ENCODE measurements at places on chromosomes 4 and X.

DNA sequence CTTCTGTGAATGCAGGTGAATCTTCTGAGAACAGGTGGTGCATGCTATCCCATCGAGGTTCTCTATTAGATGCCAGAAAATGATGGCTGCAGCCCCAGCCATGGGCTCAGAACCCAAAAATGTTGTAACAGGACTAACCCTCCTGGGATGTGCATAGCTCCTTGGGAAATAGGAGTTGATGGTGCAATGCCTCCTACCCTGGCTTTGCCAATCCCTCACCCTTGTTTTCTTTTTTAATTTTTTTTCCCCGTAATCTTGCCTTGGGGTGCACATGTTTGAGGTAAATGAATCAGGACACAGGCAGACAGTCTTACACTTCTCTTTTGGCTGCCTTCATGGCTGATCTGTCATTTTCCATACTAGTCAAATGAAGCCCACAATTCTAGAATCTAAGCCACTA lies 96.6 kb downstream of the KIT start:
- no peak for DNase-seq

DNA sequence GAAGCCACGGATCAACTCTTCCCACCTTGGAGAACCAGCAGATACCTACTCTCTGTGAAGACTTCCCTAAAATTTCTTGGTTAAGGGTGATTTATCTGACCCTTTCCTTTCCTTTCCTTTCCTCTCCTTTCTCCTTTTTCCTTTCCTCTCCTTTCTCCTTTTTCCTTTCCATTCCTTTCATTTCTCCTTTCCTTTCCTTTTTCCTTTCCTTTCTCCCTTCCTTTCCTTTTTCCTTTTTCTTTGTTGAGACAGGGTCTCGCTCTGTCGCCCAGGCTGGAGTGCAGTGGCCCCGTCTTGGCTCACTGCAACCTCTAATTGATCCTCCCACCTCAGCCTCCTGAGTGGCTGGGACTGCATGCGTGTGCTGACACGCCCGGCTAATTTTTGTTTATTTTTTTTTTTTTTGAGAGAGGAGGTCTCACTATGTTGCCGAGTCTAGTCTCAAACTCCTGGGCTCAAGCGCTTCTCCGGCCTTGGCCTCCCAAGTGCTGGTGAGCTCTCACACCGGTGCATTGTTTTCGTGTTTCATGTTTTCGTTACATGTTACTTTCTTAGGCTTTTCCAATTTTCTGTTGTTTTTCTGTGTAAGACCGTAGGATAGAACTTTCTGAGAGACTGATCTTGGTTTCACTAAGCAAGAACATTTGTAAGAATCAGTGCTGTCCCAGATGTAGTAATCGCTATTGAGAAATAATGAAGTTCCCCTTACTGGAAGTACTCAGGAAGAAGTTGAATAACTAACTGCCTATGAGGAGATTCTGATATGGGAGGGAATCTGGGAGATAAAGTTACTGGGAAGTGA lies 2.0 kb downstream of the TMEM165 start:
- no peak for DNase-seq

- DNase-seq, result no peak
These were observed 312.8 kb upstream of the SMIM31 start for GRCh38 chr4:164441109-164441508.

GRCh38 chr4:139184129-139184528 lies 7.1 kb upstream of the ELF2 start:
- no peak for DNase-seq

DNA sequence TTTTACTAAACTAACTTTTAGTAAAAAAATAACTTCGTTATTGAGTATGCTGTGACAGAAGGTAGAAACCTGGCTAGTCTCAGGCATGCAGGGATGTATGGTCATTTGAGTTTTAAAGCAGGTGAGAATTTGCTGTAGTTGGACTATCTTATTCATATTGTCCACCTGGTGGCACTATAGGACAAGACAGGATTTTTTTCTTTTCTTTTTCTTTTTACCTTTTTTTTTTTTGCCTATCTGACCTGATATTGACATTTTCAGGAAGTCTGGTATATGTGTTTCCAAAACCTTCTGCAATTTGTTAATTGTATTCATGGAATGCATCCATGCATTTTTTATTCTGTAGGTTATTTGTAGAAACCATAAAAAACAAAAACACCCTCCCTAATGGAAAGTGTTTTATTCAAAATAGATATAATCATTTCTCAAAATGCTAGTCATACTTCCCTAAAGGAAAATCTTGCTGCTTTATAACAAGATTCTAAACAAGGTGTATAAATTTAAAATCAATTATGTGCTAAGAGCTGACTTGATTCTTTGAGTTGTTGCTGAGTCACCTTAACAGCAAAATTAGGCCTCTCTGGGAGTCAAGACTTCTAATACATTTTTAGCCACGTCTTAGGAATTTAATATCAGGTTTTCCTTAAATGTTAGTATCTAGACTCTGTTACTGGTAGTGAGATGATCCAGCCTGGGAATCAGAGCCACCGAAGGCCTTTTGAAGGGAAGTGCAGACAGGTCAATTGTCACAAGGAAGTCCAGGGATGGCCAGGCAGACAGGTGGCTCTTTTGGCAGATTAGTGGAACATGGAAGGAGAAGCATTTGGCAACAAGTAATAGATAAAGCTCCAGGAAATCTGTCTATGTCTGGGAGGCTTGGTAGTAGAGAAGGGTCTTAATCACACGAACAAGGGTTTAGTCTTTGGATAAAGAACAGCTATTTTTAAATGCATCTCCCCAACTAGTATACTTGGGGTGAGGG lies 201.3 kb upstream of the GNPDA2 start:
- peak; percentile 18 for DNase-seq

DNA sequence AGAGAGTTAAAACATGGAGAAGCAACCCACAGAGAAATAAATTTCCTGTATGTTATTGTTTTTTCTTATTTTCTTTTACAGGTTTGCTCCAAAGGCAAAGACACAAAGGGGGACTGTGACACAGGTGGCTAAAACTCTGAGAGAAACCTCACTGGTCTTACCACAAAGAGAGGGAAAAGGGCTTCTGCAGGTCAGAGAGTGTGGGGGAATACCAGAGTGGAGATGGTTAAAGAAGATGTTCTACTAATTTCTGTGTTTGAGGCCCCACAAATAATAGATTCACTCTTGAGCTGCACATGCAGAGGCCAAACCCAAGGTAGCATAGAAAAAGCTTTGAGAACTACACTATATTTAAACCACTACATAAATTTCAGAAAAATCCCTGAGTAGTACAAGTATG lies 151.3 kb downstream of the GABRA3 start:
- no peak for DNase-seq

DNA sequence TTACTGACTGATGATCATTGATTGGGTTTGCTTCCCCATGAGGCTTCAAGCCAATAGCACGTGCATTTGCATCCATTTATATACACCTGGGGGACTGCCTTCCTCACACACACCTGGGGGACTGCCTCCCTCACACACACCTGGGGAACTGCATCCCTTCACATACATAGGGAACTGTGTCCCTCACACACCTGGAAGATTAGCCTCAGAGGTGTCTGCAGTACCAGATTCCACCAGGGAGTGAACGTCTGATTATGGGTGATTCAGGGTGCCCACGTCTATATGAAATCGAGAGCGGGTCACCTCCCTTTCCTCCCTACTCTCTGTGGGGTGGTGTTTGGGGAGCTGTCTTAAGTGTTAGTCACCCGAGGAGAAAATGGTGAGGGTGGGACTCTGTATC lies 16.9 kb downstream of the CD99 start:
- no peak for DNase-seq

- DNase-seq, result no peak
These were observed 29.6 kb downstream of the CXCL13 start for GRCh38 chr4:77635246-77635645.

DNA sequence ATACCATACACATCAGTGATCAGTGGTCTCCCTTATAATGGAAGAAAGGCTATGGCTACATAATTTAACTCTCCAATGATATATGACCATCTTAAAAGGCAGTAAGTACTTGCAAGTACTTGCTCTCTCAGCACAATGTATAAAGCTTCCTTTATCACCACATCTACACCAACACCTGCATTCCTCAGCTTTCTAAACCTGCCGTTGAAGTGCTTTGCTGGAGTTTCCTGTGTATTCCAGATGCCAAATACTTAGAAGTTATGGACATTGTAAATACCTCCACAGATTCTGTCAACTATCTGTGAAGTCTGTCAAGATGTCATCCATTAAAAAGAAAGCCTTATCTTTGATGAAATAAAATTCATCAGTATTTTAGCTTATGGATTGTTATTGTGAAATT lies 335.0 kb upstream of the GALNTL6 start:
- no peak for DNase-seq

- no peak for DNase-seq
These were observed 819.3 kb downstream of the PCDH7 start for GRCh38 chr4:31539284-31540069.

GRCh38 chrX:4944767-4945166 lies 1231.3 kb upstream of the PRKX start:
- DNase-seq, result no peak

GRCh38 chr4:1327526-1328266 lies 19.3 kb upstream of the UVSSA start:
- no peak for DNase-seq

- no peak for DNase-seq
These were observed 368.7 kb downstream of the BCOR start for GRCh38 chrX:39728852-39729598.

DNA sequence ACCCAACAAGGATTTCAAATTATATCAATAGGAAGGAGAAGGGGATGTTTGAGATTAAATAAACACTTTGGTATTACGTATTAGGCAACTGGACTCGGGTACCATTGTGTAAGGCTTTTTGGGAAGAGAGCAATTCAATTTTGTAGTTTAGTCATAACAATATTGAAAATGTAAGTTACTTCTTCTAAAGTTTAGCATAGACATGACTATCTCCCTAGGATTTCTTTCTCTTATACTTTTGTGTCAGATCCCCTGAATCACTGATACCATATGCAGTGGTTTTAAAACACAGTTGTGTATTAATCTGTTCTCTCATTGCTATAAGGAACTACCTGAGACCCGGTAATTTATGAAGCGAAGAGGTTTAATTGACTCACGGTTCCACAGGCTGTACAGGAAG lies 123.8 kb upstream of the FAM9C start:
- no peak for DNase-seq

GRCh38 chr4:74897386-74897785 lies 35.5 kb upstream of the PARM1 start:
- no peak for DNase-seq

DNA sequence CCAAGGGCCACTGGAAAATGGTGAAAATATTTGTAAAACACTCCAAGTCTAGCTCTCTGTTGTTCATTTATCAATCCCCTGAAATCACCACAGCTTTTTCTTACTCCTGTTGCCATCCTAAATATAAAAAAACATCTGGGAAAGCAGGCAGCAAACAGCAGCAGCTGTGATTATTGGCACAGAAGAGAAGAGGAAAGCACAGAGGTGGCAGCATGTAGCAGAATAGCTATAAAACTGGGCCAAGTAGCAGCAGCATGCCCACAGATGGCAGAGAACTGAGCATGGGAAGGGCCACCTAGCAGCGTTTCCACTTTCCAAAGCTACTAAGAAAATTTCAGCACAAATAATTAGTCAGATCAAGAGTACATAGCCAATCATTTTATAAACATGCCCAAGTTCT lies 307.2 kb downstream of the SLC7A11 start:
- no peak for DNase-seq

GRCh38 chr4:100098011-100098545 lies 92.2 kb downstream of the DDIT4L start:
- DNase-seq, result no peak

DNA sequence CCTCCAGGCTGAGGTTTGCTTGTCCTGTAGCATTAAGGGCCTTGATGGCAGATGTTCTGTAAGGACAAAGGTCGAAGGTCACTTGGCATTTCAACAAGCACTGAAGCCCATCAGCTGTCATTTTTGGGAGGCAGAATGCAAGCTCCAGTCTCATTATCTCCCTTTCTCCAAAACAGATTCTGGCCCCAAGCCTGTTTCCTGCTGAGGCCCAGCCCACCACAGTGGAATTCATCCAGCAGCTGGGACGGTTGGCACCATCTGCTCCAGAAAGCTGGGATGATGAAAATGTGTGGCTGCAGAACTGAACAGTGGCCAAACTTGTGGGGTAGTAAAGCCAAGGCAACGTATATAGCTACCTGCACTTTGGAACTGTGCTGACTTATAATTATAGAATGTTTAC lies 17.7 kb upstream of the PPEF2 start:
- DNase-seq, result no peak

GRCh38 chrX:22126327-22126726 lies 94.2 kb downstream of the PHEX start:
- no peak for DNase-seq

DNA sequence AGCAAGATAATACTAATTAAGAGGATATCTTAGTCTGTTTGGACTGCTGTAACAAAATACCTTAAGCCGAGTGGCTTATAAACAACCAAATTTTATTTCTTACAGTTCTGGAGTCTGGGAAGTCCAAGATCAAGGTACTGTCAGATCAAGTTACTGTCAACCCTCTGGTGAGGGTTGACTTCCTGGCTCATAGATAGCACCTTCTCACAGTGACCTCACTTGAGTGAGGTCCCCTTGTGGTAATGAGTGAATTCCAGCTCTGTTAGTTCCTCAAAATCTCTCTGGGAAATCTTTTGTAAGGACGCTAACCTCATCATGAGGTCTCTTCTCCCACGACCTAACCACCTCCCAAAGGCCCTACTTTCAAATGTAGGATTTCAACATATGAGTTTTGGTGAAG lies 36.9 kb upstream of the ADGRA3 start:
- no peak for DNase-seq

DNA sequence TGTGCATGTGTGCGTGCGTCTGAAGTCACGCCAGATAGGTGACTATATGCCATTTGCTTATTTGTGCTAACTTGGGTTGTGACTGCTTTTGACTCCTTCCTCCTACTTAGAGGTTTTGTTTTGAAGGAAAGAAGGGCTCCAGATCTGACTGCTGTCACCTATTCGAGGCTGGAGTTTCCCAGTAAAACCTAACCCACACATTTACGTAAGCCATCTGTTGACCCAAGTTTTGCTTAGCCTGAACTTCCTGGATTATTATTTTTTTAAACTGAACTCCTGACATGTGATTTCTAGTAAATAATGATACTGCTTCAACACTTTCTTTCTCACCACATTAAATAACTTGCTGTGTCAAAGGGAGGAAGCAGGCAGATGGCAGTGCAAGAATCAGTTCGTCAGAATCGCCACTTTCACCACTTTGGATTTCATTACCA lies 41.5 kb downstream of the DTHD1 start:
- DNase-seq, result no peak

- DNase-seq, result peak; percentile 78
These were observed 114.6 kb upstream of the PUDP start for GRCh38 chrX:7262551-7262950.

DNA sequence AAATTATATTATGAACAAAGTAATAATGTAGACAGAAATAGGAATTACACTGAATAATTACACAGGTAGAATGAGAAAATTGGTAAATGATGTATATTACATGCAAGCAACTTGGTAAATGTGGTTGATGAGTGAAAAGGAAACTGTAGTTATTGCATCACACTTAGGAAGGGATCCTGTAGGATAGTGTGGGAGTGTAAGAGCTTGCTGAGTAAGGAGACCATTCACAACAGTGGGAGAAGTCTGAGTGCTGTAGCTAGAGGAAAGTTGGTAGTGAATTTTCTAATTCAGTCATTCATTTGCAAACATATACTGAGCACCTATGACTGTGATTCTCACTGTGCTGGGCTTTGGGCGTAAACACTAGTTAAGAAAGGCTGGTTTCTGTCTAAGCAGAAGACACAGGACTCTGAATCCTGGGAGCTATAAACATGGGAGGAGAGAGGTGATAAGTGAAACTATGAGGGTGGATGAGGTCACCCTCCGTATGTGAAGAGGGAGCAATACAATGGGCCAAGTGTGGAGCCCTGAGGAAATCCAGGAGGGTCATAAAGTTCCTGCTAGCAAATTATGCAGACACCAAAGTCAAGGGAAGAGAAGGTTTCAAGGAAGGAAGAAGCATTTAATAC lies 14.2 kb upstream of the CPE start:
- DNase-seq, result no peak
